ENCODE measurements at places on chromosomes 1 and 21.

DNA sequence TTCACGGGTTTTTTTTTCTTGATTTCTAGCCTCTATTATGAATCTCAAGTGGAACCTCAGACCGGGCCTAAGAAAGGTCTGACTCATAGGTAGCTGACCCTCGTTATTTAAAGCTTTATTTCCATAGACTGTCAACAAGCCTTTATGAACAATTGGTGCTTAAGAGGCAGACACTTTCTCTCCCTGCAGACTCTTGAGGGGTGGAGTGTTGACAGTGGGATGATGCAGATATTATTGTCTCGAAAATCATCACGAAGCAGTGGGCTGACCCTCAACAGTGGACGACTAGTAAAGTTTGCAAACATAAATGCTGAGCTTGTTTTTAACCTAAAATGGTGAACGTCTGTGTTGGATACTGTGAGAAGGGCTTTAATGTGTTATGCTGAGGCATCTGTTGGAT is 1.8 kb downstream of the SFT2D2 start:
- no peak for DNase-seq

DNA sequence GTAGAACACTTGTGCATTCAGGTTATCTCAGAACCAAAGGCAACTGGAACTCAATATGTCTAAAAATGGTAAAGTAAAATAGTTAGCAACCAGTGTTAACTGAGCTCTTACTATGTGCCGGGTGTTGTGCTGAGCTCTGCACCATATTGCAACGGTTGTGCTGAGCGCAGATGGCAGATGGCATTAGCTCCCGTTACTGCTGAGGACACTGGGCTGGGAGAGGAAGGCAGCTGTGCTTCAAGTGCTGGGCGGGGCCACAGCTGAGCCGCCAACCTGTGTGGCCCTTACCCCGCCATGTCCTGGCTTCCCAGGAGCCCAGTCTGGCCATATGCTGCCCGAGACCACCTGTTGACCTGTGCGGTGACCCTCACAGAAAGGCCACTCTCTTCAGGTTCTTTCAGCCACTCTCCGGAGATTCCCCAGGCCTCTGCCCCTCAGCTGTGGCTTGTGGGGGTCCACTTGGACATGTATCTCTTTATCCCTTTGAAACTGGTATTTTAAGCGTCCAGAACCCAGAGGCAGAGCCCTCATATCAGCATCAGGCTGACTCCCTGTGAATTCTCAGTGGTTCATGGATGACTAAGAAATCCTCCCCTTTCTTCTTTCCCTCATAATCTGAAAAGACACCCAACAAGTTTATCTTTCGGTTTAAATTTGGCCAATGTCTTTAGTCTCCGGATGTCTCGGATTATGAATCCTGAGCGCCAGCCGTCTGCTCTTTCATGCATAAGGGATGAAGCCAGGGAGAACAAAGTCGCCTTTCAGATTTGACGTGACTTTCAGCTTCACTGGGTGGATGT is 26.4 kb downstream of the LDLRAP1 start:
- no peak for DNase-seq

DNA sequence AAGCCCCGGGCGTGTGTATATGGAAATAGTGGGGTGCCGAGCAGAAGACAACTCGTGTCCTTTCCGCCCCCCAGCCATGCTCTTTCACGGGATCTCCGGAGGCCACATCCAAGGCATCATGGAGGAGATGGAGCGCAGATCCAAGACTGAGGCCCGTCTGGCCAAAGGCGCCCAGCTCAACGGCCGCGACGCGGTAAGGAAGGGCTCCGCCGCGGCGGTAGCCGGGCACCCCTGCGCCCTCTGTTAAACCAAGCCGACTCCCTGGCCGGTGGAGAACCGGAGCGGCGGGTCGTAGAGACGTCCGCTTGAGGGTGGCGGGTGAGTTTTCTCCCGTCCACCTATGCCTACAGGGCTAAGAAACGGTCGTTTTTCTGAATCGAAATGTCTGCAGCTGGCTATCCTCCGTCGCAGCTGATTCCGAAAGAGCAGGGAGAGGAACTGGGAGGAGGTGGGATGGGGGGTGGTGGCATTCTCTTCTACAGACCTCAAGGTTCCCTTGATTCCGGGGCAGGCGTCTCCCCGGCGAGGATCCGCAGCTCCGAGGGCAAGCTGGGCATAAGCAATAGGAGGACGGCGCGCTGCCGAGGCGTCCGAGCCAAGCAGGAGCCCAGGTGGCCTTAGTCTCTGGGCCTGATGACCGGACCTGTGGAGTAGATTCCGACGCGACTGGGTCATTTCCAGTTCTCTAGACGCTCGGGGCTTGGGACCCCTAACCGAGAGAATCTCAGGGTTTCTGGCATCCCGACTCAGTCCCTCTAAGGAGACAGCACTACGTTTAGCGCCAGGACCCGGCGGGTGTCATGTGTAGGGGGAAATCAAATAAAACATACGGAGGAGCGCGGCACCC is 856 bp downstream of the LHX9 start:
- no peak for DNase-seq

- no peak for DNase-seq
Observed at GRCh38 chr1:98126740-98127139, 205.9 kb upstream of the DPYD start.

DNA sequence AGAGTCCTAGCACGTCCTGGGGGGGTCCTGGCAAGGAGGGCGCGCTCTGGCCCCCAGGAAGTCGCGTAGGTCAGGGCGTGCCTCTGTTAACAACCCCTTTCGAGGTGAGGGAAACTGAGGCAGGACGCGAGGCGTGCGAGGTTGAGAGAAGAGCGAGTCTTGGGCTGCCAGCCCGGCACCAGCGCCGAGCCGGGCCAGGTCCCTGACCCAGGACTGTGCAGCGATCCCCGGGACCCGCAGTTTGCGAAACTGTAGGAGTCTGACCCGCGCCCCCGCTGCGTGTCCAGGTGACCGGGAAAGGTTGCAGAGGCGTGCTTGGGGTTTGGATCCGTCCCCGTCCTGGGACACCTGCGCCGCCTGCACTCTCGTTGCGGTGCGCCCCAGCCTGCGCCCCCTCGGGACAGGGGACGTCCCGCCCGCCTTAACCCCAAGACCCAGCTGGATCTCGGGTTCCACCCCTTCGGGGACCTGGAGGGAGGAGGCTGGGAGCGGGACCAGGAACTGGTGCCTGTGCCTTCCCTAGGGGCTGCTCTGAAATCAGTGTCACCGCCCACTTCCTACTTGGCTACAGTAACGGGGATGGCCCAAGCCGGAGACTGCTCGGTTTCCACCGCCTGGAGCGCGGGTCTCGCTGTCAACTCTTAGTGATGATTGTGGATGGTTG is 493 bp downstream of the DISC1 start:
- no peak for DNase-seq

- no peak for DNase-seq
Observed at GRCh38 chr1:37509181-37509580, 5.4 kb downstream of the MEAF6 start.

- no peak for DNase-seq
Observed at GRCh38 chr1:17805869-17806684, 50.9 kb downstream of the ACTL8 start.

GRCh38 chr1:2981388-2981787 is 39.9 kb upstream of the ACTRT2 start:
- DNase-seq = no peak

GRCh38 chr1:171248841-171249240 is 547 bp downstream of the FMO1 start:
- no peak for DNase-seq

GRCh38 chr1:18661404-18662285 is 31.0 kb downstream of the PAX7 start:
- DNase-seq = no peak

All from esophagus muscularis mucosa (tissue), 4 donors.